ENCODE measurements at places on chromosomes 12 and 14.

GRCh38 chr14:100552524-100553125 lies 34.6 kb downstream of the BEGAIN start:
- no peak for DNase-seq

DNA sequence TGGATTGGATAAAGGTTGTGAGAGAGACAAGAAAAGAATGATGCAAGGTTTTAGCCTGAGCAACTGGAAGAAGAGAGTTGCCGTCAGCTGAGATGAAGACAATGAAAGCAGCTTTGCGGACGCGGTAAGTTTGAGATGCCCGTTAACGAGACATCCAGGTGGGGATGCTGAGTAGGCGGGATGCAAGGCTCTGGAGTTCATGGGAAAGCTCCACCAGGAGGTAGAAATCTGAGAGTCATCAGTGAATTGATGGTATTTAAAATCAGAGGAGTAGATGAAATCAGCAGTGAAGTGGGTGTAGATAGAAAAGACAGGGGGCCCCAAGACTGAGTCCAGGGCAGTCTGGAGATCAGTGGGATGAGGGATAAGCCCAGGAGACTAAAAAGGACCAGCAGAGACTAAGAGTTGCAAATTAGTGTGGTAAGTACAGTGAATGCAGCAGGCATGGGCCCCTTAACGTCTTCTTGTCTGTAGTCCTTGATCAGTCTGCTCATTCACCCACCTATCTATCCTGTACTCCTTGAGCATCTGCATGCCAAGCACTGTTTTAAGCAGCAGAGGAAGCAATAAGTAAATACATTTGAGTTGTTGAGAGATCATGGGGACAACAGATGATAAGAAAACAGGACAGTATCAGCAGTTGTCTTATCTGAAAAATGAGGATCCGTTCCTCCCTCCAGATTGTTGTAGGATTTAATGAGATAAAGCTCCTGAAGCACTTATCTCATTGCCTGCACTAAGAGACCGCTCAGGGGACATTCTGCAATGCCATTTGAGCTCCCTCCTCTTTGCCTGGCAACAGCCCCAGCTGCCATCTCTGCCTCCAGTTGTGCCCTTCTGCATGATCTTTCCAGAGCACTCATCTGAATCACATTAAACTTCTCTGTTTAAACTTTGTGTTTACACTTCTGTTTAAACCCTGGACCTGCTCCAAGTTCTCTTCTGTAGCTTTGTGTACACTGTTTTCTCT lies 91.5 kb downstream of the APAF1 start:
- DNase-seq, result peak; percentile 71

DNA sequence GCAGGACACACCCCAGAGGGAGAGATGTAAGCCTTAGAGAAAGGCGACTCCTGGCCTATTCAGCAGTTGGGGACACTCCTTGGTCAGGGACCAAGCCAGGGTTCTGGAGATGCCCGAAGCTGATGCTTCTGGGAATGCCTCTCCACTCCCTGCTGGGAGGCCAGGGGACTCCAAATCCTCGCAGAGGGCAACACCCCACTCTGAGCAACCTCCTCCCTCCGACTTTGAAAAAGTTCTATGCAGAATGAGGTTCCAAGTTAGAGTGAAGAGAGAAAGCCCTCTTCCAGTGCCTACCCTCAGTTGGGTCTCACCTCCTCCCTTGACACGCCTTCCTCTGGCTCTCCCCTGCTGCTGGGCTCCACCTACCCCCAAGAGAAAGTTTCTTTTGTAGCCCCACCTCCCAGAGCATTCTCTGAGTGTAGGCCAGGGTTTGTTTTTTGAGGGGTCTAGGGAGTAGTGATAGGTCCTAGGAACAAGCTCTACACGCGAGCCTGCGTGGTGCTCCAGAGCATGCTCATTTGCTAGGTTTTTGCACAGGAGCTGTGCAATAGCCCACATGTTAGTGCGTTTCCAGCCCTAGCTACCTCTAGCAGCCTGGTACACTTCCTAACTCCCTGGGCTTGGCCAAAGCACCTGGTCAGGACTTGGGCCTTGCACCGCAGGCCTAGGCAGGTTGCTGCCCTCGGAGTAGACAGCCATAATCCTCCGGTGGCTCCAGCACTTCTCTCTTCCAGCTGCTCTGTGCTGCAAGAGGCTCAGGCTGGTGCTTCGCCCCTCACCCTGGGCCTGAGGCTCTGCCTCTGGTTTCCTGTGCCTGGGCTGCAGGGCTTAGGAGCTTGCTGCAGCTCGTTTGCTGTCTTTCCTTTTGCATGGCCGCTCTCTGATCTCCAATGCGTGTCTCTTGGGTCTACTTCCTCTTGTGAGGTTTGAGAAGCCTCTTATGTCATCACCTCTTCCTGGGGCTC lies 590 bp upstream of the CEBPE start:
- no peak for DNase-seq

- DNase-seq, result peak; percentile 53
Observed at GRCh38 chr12:106358396-106359241, 1.1 kb downstream of the POLR3B start.

DNA sequence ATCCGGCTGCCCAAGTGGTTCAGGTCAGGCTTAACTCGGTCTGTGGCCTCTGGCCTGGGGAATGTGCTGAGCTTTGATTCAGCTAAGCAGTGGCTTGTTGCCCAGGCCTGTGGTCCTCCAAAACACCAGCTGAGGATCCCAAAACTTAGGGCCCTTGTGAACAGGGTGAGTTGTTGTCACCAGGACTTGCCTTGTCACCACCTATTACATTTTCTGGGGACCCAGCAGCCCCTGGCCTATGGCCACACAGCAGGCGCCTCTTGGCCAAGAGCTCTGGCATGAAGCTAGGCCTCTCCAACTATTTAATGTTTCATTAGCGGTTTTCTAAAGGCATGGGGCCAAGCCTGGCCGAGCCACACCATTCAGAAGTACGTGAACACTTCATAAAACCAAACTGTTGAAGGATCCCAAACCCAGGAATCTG lies 343.7 kb downstream of the CACNA1C start:
- no peak for DNase-seq

- DNase-seq, result no peak
Observed at GRCh38 chr14:105118646-105119407, 49.7 kb downstream of the JAG2 start.

- DNase-seq, result no peak
Observed at GRCh38 chr12:52627395-52628110, 9.2 kb upstream of the KRT73 start.

DNA sequence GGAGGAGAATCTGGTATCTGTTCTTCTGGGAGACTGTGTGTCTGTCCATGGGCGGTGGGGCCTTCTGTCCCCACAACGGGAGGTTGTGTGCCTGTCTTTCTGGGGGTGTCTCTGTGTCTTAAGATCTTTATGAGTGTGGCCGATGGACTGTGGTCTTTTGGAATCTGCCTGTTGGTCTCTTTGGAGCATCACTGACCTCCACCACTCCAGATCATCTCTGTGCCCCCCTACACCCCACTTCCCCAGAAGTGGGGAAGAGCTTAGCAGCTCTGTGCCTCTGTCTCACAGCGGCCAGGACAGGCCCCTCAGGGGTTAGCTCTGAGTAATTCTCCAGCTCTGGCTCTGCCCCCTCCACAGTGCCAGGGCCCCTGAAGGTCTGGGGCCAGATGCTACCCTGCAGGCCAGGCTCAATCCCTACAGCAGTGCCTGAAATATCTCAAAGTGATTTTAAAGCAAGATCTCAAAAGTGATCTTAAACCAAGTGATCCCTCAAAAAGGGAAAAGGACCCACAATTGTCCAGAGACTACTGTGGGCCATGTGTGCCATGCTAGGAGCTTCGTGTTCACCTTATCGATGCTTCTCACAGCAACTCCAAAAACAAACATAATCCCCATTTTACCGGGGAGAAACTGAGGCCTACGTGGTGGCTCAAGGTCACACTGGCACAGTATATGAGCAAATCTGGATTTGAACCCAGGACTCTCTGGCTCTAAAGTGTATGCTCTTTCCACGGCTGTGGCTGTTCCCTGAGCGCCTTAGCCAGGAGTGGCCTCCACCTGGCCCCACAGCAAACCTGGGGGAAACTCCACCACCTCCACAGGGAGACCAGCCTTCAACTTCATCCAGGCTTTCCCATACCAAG lies 26.0 kb upstream of the KRT78 start:
- DNase-seq, result no peak

DNA sequence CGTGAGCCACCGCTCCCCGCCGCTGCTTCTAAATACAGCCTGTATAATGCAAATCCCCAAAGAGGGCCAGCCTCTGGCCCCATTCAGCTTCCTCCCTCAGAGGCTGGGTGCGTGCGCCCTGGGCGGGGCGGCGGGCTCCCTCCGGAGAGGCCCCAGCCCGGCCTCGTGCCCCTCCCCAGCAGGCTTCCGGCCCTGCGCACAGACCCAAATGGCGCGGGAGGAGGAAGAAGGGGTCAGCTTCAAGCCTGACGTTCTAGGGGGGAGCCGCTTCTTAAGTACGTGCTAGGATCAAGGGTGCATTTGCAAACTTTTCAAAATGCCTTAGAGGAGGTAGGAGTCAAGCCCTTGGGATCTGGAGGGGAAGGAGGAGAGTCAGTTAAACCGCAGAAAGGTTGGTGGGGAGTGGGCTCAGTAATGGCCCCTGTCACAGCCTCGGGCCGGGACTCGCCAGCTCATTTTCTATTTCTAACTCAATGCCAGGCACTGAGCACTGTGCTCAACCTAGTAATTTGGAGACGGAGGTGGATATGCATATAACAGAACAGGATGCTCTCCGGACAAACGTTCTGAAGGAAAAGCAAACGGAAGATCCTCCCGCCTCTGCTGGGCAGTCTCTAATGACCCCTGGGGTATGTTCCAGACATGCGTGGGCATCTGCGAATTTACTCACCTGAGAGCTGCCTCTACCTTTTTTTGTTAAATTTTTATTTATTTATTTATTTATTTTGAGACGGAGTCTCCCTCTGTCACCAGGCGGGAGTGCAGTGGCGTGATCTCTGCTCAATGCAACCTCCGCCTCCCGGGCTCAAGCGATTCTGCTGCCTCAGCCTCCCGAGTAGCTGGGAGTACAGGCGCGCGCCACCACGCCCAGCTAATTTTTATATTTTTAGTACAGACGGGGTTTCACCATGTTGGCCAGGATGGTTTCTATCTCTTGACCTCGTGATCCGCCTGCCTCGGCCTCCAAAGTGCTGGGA lies 32.3 kb downstream of the NINJ2 start:
- DNase-seq, result no peak

DNA sequence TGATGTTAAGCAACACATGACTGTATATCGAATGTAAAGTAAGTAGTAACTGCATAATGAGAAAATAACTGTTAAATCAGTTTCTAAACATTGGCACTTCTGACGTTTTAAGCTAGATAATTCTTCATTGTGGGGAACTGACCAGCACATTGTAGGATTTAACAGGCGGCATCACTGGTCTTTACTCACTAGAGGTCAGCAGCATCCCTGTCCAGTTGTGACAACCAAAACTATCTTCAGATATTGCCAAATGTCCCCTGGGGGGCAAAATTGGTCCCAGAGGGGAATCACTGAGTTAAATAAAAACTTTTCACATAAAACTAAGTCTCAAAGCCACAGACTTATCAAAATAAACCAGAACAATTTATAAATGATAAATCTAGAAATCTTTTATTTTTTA lies 65.3 kb downstream of the BLTP3B start:
- peak; percentile 7 for DNase-seq

DNA sequence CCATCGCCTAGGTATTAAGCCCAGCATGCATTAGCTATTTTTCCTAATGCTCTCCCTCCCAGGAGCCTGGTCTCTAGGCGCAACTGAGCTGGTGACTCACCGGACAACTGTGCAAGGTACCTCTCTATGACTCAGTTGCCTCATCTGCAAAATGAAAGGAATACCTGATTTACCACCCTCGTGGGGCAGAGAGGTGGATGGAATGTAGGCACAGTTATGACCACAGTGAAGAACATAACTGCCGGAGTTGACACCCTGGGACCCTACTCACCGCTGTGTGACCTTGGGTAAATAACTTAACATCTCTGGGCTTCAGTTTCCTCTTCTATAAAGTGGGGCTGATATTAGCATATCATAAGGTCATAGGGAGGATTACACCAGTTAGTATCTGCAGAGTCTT lies 22.6 kb downstream of the BCL11B start:
- no peak for DNase-seq

DNA sequence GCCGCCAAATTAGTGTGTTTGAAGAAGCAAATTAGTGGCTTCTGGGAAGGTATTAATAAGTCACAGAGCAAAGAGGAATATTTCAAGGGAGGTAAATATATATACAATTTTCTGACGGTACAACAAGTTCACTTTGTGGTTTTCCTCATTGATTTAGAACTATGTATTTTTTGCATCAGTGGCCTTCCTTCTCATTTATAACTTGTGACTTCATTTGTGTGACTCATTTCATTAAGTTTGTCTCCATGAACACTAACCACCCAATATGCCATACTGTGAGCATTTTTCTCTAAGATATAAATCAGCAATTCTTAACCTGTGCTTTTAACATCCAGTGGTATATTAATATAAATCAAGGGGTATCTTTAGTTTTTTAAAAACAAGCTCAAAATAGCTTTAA lies 29.3 kb upstream of the ARHGAP5 start:
- no peak for DNase-seq

GRCh38 chr14:102579696-102580549 lies 12.5 kb upstream of the RCOR1 start:
- peak; percentile 66 for DNase-seq

- DNase-seq, result no peak
Observed at GRCh38 chr14:94213741-94214140, 39.6 kb downstream of the PPP4R4 start.

GRCh38 chr12:127750076-127750840 lies 516.7 kb upstream of the TMEM132C start:
- DNase-seq, result no peak

- no peak for DNase-seq
Observed at GRCh38 chr12:4080213-4080612, 193.3 kb upstream of the CCND2 start.

GRCh38 chr12:6285532-6286306 lies 24.8 kb upstream of the PLEKHG6 start:
- no peak for DNase-seq

DNA sequence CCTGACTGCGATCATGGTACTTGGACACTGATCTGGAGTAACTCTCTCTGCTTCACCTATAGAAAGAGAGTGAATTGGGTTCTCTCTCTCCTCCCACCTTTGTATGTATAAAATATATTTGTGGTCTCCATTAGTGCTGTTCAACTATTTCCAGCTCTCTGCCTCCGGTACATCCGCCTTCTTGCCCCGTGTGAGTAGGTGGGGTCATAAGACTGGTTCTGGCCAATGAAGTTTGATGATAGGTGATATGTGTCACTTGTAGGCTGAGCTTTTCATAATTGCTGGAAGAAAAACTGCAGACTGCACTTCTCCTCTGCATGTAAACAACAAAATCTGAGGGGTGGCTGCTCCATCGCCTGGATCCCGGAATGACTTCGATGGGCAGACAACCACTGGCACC lies 210.4 kb downstream of the EXOC5 start:
- DNase-seq, result no peak

DNA sequence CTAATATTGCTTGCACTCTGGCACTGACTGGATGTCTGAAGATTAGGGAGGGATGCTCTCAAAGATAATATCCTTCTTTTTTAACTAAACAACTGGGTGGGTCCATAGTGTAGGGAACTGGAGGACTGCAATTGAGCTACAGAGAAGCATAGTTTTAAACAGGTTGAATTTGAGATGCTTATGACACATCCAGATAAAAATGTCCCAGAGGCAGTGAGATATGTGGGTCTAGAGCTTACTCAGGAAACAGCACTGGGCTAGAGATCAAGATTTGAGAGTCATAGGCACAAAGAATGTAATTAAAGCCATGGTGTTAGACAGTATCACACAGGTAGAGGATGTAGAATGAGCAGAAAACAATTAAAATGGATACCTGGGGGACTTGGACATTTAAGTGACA lies 198.4 kb downstream of the NELL2 start:
- DNase-seq, result no peak
